ENCODE measurements at places on chromosomes 5 and 9.

DNA sequence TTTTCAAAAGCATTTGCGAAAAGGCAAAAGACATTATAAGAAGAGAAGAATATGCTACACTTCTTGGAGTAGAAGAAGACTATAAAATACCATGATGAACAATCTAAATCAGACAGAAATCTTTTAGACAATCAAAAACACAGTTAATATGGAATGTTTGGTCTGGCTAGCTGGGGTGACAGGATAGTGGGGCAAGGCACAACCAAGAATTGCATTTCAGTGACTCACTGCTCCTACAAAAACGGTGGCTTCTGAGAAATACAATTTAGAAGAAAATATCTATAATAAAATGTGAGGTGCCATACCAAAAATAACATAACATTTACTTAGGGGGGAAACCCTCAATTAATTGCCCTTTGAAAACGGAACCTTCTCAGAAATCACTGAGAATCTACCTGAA is 363.4 kb downstream of the NPR3 start:
- no peak for DNase-seq

DNA sequence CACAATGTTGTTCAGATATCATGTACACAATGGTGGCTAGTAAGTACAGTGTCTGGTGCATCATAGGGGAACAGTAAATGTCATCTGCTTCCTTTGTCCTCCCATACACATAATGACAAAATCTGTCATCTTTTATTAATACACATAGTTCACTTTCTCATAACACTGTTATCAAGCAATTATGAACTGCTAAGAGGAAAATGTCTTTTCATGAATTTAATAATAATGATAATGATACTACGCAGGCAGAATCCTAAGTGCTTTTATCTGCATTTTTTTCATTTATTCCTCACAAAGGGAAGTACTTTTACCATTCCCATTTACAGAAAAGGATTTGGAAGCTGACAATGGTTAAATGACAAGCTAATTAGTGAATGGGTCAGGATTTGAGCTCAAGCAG is 35.7 kb downstream of the DPYSL3 start:
- no peak for DNase-seq

- DNase-seq, result no peak
Observed at GRCh38 chr9:96136992-96137670, 164.8 kb downstream of the HSD17B3 start.

GRCh38 chr9:84822589-84823233 is 153.2 kb downstream of the NTRK2 start:
- no peak for DNase-seq

GRCh38 chr5:174732036-174733020 is 7.9 kb downstream of the MSX2 start:
- no peak for DNase-seq

DNA sequence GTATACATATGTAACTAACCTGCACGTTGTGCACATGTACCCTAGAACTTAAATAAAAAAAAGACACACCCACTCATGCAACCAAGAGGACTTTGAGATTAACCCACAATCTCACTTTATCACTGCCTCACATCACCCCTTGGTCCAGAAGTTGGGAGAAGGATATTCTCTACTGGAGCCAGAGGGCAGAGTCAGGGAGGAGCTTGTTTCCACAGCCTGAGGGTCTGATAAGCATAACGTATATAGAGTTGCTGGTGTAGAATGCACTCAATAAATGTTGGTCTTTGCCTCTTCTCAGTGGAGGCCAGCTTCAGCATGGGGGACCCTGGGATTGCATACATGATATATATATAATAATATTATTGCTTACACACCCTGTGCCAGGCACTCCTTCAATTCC is 10.1 kb downstream of the KCNV2 start:
- no peak for DNase-seq

DNA sequence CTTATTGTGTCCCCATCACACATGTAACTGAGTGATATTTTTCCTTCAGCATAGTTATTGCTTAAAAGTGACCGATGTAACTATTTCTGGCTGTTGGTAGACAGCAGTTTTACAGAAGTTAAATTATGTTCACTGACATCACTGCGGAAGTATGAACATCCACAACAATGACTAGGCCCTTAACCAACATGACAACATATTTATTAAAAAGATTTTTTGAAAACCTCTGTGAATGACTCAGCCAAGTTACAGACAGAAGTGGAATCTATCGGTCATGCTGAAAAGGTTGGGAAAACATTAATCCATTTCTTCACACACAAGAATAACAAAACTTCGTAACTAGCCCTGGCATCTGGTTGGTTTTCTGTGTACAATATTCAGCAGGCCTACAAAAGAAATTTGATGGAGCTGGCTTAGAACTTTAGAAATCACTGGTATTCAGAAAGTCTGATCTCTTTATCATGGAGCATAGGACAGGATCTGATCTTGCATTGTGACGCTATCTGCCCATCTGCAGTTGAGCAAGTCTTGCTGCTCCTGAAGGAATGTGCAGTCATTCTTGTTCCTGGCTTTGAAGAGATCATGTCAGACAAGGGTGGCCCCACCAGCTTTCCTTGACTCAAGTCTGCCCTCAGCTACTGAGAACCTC is 6.5 kb downstream of the GLIS3 start:
- no peak for DNase-seq

DNA sequence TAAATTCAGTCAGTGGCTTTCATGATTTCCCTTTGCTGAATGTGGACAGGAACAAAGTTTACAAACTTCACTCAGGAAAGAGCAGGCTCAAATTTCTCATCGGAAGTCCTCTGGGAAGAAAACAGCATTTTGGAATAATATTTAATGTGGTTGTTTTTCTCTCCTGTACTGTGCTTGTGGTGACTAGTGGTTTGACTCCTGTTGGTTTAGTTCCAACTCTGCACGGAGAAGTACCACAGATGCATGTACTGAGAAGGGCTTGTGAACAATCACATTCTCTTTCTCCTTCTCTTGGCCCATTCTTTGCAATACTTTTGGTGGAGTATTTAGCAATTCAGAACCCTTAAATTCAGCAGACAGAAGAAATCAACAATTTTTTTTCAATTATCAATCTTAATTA is 13.3 kb downstream of the MPDZ start:
- no peak for DNase-seq

DNA sequence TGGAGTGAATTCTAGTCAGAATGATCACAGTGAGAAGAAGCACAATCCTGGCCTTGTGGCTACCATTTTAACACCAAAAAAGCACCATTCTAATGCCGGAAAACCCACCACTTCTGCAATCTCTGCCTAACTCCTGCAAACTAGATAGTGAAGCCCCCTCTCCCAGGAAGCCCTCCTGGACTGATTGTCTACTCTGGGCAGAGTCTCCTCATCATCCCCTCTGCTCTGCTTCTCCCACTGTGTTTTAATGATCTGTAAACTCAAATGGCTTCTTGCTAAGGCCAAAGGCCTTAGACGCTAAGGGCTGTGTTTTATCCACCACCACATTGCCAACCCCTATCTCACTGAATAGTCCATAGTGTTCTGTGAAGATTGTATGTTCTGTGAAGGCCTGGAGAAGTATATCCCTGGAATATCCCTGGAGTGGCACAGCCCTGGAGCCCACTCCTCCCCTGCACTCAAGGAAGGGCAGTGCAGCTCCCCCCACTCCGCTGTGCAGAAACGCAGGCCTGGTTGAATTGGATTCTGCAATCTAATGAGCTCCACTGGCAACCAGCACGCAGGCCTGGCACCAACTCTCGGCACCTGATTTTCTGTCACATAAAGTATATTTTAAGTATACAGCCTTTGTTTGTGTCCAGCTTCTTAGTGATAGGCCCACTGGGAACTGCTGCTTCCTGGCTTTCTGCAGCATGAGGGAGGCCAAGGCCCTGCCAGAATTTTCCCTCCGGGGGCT is 126.3 kb downstream of the ATPSCKMT start:
- no peak for DNase-seq

DNA sequence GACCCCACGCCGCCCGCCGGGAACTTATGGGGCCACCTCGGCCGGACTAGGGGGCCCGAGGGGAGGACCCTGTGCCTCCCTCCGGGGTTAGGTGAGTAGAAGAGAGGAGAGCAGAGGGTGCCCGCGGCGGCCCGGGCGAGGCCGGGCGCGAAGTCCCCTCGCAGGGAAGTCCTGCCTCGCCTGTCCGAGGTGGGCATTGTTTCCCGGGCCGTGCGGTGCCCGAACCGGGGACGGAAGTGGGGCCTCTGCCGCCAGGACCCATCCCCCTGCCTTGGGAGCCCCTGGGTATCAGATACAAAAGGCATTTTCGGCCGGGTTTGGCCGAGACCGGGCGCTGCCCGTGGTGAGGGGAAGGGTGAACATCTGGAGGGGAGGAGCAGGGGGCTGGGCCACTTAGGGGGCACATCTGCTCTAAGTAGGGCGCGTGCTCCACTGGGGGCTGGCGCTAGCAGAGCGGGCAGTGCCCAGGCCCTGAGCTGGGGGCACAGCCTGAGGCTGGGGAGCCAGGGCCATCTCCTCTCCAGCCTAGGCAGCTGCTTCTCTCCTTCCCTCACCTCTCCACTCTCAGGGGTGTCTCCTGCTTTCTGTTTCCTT is 48.2 kb downstream of the DAB2IP start:
- no peak for DNase-seq
